ENCODE measurements at places on chromosomes 7 and 10. TPM values are rescaled to one million over a fixed set of nuclear protein-coding genes. Genes with fewer than 3 reads are reported as not detected.

DNA sequence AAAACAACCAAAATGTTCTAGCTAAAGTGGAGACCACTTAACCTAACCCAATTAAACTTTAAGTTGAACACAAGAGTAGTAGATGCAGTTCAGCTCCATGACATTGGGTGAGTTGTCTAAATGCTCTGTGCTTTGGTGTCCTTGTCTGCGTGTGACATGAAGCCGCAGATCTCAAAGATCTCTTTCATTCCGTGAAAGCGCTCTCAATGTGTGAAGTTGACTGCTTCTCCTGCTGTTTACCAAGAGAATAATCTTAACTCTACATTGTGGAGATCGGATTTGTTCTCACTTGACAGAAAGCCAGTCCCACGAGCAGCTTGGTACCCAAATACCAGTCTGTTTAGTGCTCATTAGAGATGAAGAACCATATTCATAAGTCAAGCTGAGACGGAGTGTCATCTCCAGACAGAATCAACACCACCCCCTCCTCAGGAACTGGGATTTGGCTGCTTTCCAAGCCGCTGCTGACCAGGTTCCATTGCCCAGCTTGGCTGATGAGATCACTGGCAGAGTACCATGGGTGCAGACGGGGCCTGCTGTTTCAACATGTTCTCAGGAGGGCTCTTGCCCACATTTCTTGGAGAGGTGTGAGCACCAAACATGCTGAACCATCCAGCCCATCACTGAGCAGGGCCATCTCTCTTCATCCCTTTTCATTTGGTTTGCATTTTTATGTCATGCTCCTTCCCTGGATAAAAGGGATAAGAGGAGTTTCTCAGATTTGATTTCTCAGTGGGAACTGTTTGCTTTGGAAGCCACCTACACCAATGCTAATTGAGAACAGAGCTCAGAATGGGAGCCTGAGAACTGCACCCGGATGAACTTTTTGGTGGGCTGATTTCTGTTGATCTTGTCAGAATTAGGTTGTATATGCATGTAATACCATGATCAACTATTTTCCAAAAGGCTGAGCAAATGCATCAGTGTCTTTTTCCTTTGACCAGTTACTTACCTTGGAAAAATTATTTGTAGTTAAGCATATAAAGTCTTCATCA lies 95.8 kb upstream of the AGBL3 start:
- H3K27me3 ChIP-seq = peaks cover 16% of the 10 kb centered on the region
- no peak overlapping the region for H3K27ac ChIP-seq
- DNase-seq = no peak
- no peak overlapping the region for H3K4me3 ChIP-seq
- peaks cover 29% of the 10 kb centered on the region for H3K4me1 ChIP-seq

GRCh38 chr7:92056286-92056685 lies 78.0 kb downstream of the CYP51A1 start:
- H3K27ac ChIP-seq = no peak overlapping the region
- H3K4me3 ChIP-seq = no peak overlapping the region
- no peaks in the 10 kb centered on the region for H3K27me3 ChIP-seq
- no peak for DNase-seq
- peaks cover 13% of the 10 kb centered on the region for H3K4me1 ChIP-seq

- no peaks in the 10 kb centered on the region for H3K27me3 ChIP-seq
- H3K4me1 ChIP-seq = no peaks in the 10 kb centered on the region
- H3K36me3 ChIP-seq = no peaks in the 10 kb centered on the region
- no peak for DNase-seq
Measured at GRCh38 chr7:64639267-64640001, 26.5 kb upstream of the ZNF107 start.

- no peaks in the 10 kb centered on the region for H3K27me3 ChIP-seq
- H3K27ac ChIP-seq = no peak overlapping the region
- no peaks in the 10 kb centered on the region for H3K4me1 ChIP-seq
- no peak for DNase-seq
- H3K36me3 ChIP-seq = no peaks in the 10 kb centered on the region
- no peak overlapping the region for H3K4me3 ChIP-seq
Measured at GRCh38 chr10:131729938-131730660, 170.7 kb upstream of the PPP2R2D start.

- H3K27me3 ChIP-seq = peaks cover 6% of the 10 kb centered on the region
- H3K36me3 ChIP-seq = no peaks in the 10 kb centered on the region
- no peak for DNase-seq
- H3K27ac ChIP-seq = no peak overlapping the region
- H3K4me1 ChIP-seq = no peaks in the 10 kb centered on the region
Measured at GRCh38 chr7:38066391-38066790, 111.7 kb upstream of the STARD3NL start.

ELOVL3 gene
- 0.24 TPM for total RNA-seq

- H3K4me1 ChIP-seq = no peaks in the 10 kb centered on the region
- no peak overlapping the region for H3K4me3 ChIP-seq
- DNase-seq = no peak
- H3K27ac ChIP-seq = no peak overlapping the region
Measured at GRCh38 chr10:31678139-31678536, 250.5 kb downstream of the ARHGAP12 start.

DNA sequence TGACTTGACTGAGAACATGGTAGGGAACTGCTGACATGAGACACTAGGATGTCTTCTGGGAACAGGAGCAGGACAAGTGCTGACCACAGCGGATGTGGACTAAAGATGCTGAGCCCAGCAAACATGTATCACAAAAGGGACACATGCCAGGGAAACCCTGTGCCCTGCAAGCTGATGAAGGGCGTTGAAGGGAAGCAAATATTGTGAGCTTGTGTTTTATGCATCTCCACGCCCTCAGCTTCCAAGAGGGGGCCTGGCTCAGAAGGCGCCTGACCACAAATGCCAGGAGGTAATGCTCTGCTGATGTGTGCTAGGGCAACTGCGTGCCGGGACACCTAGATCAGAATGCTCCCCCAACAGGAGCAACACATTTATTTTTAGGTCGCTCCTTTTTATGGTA lies 207.3 kb downstream of the CXCL12 start:
- no peaks in the 10 kb centered on the region for H3K36me3 ChIP-seq
- no peaks in the 10 kb centered on the region for H3K4me1 ChIP-seq
- peaks cover under 1% of the 10 kb centered on the region for H3K27me3 ChIP-seq
- H3K27ac ChIP-seq = no peak overlapping the region
- H3K4me3 ChIP-seq = no peak overlapping the region
- no peak for DNase-seq

GRCh38 chr10:29541422-29542210 lies 93.2 kb downstream of the SVIL start:
- DNase-seq = no peak
- H3K27me3 ChIP-seq = no peaks in the 10 kb centered on the region
- no peak overlapping the region for H3K27ac ChIP-seq

DNA sequence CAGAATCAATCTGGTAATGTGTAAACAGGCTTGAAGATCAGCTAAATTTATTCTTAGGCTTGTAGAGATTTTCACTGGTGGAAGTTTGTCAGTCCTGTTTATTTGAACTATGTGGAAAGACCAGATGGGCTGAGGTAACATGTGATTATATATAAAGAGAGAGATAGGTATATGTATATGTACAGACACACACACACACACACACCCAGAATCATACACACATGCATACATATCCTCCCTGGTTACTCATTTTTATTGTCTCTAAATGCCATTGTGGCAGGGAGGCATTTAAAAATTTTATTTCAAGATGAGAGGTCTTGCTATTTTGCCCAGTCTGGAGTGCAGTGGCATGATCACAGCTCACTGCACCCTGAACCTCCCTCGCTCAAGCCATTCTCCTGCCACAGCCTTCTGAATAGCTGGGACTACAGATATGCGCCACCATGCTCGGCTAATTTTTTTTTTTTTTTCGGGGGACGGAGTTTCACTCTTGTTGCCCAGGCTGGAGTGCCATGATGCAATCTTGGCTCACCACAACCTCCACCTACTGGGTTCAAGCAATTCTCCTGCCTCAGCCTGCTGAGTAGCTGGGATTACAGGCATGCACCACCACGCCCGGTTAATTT lies 78.1 kb upstream of the CYTH3 start:
- H3K27me3 ChIP-seq = no peaks in the 10 kb centered on the region
- H3K4me3 ChIP-seq = no peak overlapping the region
- no peaks in the 10 kb centered on the region for H3K36me3 ChIP-seq
- no peak overlapping the region for H3K27ac ChIP-seq
- DNase-seq = no peak
- peaks cover 11% of the 10 kb centered on the region for H3K4me1 ChIP-seq

DNA sequence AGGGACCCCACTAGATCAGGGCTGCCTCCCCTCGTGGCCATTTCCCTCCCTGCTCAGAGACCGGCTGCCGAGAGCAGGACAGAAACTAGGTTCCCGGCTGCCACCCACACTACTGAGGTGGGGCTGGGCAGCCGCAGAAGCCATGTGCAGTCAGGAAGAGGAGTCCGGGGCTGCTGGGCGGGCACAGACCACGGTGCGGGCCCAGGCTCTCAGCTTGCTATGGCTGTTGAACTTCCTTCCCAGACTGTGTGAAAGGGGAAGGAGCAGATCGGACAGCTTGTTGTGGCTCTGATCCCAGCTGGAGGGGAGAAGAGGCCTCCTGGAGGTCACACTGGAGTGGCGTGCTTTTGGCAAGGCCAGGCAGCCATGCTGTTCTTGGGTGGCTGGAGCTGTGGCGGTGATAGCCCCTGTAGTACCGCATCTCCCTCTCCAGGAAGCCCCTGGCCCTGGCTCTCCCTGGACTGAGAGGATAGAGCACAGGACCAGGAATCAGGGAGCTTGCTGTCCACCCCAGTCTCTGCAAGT lies 56.8 kb downstream of the HK1 start:
- H3K36me3 ChIP-seq = peaks cover 3% of the 10 kb centered on the region
- H3K4me1 ChIP-seq = peaks cover 76% of the 10 kb centered on the region
- H3K27me3 ChIP-seq = no peaks in the 10 kb centered on the region
- peak overlapping the region; percentile 81 for H3K4me3 ChIP-seq
- DNase-seq = peak; percentile 42
- H3K27ac ChIP-seq = peak overlapping the region; percentile 35

- H3K27ac ChIP-seq = no peak overlapping the region
- no peaks in the 10 kb centered on the region for H3K4me1 ChIP-seq
- no peak overlapping the region for H3K4me3 ChIP-seq
Measured at GRCh38 chr10:75950997-75951589, 519.7 kb downstream of the LRMDA start.

HYAL4 gene
- total RNA-seq = 0.48 TPM

Data from activated T-cell treated with anti-CD3 and anti-CD28 coated beads, Interleukin-2, amount 50 U/mL, for 72 hours (primary cell).